Urothelium cell line (cell line): ENCODE measurements at places on chromosomes 1 and 21.

DNA sequence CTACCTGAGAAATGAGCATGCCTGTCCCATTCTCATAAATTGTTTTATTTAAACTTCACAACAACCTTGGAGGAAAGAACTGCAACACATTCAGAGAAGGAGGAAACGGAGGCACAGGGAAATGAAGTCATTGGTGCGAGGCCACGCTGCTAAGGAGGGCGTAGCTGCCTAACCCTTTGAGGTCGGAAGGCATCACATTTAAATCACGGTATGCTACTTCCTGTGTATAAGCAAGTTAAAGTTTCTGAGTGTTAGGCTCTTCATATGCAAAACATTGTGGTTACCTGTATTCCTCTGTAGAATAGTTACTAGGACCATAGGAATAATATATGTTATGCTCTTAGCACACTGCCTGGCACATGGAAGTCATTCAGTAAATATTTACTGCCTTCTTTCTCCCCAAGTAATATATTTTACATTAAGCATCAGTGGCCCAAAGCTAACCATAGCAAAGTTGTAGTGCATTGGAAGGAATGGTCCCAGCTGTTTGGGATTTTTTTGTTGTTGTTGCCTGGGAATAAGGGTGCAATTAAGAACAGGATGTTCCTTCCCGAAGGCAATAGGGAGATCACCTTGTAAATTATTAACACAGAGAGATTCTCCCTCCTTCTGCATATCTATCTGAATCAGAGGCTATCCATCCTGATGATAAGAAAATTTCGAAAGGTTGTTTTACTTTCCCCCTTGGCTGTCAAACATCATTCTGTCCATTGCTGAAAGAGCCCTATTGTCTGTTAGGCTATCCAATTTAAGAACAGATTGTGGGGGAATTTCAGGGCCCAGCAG, 192.2 kb upstream of the C8B start:
- no peak for DNase-seq

DNA sequence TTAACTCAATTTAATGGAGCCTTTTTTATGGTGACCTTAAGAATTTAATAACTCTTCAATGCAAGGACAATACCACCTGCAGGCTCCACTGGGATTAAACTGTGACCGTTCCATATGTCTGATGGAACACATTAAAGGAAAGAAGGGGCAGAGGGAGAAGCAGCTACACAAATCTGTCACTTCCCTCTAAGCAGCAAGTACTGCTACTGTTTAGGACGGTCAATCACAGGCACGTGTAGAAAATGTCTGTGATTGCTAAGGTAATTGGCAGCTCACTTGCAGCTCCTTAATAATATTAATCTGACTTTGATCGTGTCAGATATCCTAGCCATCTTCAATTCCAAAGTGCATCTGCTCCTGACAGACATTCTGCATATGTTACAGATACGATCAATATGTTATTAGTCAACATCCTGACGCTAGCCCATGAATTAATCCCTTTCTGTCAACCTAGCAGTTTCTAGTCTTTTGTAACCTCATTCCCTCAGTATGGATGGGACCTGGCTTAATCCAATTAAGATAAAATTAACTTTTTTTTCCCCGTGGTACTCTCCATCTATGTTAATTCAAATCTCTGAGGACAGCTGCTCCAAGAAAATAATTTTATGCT, 1012.4 kb downstream of the AMY1C start:
- no peak for DNase-seq

- no peak for DNase-seq
These were observed 34.7 kb downstream of the LRRC8D start for GRCh38 chr1:89855413-89856123.

GRCh38 chr1:202009326-202010179, 834 bp upstream of the ELF3 start:
- peak; percentile 71 for DNase-seq
